Fibroblast of lung (primary cell): ENCODE measurements at places on chromosomes 5 and 9.

DNA sequence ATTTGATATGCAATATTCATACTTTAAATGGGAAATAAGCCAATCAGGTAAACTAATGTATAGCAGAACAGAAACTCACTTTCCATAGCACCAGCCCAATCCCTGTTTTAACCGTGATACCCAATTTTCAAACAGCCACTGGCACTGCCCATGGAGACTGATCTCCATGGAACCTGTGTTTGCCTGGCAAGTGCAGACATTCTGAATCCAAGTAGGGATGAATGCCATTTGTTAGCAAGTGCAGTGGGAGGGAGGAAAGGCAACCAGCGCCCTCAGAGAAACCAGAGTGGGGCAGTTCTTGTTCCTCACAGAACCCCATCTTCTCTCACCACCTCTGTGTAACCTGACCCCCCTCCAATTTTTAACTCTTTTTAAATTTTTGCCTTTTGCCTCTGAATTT lies 229.1 kb downstream of the CTNND2 start:
- no peak for DNase-seq
- H3K27me3 ChIP-seq, result no peaks in the 10 kb centered on the region
- H3K4me3 ChIP-seq, result no peak overlapping the region
- no peak overlapping the region for H3K27ac ChIP-seq

- H3K27ac ChIP-seq, result no peak overlapping the region
- H3K27me3 ChIP-seq, result no peaks in the 10 kb centered on the region
- H3K4me1 ChIP-seq, result no peaks in the 10 kb centered on the region
Measured at GRCh38 chr5:123813937-123814624, 302.1 kb downstream of the CSNK1G3 start.

GRCh38 chr9:136292591-136293448 lies 11.1 kb downstream of the CCDC187 start:
- H3K4me3 ChIP-seq, result no peak overlapping the region
- no peak for DNase-seq

GRCh38 chr5:82314964-82315758 lies 37.0 kb upstream of the RPS23 start:
- peak; percentile 86 for DNase-seq
- H3K27me3 ChIP-seq, result no peaks in the 10 kb centered on the region
- no peaks in the 10 kb centered on the region for H3K36me3 ChIP-seq
- no peaks in the 10 kb centered on the region for H3K4me1 ChIP-seq

DNA sequence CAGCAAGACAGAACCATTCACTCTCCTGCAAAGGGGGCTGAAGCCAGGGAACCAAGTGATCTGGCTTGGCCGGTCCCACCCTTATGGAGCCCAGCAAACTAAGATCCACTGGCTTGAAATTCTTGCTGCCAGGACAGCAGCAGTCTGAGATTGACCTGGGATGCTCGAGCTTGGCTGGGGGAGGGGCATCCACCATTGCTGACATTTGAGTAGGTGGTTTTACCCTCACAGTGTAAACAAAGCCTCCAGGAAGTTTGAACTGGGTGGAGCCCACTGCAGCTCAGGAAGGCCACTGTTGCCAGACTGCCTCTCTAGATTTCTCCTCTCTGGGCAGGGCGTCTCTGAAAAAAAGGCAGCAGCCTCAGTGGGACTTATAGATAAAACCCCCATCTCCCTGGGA lies 60.5 kb downstream of the TNFSF8 start:
- no peaks in the 10 kb centered on the region for H3K36me3 ChIP-seq
- DNase-seq, result no peak
- no peaks in the 10 kb centered on the region for H3K27me3 ChIP-seq

DNA sequence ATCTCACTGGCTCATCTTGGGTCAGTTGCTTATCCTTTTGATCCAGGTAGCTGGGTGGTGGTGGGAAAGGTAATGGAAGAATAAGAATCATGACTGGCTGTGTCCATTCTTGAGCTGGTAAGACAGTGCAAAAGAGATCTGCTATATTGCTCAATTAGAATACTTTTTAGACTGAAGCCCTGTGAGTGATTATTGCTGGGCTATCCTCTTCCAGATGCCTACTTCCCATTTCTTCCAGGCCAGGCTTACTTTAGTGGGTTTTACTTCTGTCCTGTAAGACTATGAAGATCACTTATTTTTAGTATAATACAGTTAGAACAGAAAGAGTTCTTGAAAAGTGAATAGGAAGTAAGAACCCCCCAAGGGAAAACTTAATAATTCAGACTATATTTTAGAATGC lies 7.2 kb downstream of the MARCHF6 start:
- H3K36me3 ChIP-seq, result no peaks in the 10 kb centered on the region
- no peak overlapping the region for H3K4me3 ChIP-seq

DNA sequence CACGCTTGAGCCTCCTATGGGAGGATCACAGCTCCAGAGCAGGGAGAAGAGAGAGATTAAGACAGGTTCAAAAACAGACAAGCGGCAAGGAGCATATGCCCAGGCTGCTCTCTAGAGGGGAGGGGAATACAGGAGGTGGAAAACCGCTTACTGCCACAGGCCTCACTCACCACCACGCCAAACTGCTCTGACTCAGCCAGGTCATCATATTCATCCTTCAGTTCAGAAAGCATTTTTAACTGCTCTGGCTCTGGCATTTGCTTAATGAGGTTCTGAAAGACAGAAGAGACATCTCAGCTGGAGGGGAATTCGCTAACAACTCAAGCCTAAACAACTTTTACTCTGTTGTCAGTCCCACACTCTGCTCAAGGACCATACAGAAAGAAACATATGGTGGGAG lies 40.1 kb downstream of the PCDHGC5 start:
- H3K27me3 ChIP-seq, result no peaks in the 10 kb centered on the region
- H3K4me1 ChIP-seq, result peaks cover 44% of the 10 kb centered on the region
- peak; percentile 81 for DNase-seq
- H3K4me3 ChIP-seq, result no peak overlapping the region
- peak overlapping the region; percentile 68 for H3K27ac ChIP-seq
- peaks cover 1% of the 10 kb centered on the region for H3K36me3 ChIP-seq

GRCh38 chr5:76517334-76517733 lies 105.9 kb downstream of the F2RL2 start:
- DNase-seq, result no peak
- H3K36me3 ChIP-seq, result no peaks in the 10 kb centered on the region
- no peak overlapping the region for H3K27ac ChIP-seq
- no peak overlapping the region for H3K4me3 ChIP-seq

DNA sequence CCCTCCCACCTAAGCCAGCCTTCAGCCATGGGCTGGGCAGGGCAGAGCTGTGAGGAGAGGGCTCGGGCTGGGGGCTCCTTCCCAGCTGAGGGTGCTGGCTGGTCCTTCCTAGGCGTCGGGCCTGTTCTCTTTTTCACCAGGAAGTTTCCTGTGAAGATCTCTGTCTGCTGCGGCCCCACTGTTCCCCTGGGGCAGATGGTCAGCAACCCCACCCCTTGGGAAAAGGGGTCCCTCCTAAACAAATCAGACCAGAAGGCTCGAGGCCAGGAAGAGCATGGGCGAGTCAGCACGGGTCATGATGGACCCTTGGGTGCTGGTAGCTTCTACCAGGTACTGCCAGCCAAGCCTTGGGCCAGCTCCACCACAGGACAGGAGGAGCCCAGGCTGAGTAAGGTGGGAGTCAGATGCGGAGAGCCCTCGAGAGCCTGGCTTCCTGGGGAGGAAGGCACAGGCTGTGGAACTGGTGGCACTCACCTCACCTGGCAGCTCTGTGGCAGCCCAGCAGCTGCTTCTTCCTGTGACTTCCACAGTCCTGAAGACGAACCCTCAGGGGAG lies 3.5 kb downstream of the CACNA1B start:
- no peaks in the 10 kb centered on the region for H3K4me1 ChIP-seq
- no peak overlapping the region for H3K27ac ChIP-seq
- H3K36me3 ChIP-seq, result no peaks in the 10 kb centered on the region
- DNase-seq, result no peak

DNA sequence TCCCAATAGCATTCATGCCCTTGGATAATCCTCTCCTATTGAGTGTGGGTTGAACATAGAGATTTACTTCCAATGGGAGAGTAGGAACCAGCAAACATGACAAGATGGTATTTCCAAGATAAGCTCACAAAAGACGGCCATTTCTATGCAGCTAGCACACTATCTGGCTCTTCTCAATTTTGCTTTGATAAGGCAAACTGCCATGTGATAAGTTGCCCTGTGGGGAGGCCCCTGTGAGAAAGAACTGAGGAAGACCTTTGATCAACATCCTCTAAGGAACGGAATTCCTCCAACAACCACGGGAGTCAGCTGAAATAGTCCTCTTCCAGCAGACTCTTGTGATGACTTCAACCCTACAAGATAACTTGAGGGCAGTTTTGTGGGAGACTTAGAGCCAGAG lies 211.9 kb upstream of the TRPM3 start:
- no peak for DNase-seq
- no peaks in the 10 kb centered on the region for H3K27me3 ChIP-seq
- H3K4me3 ChIP-seq, result no peak overlapping the region
- no peaks in the 10 kb centered on the region for H3K36me3 ChIP-seq
- H3K27ac ChIP-seq, result no peak overlapping the region
- no peaks in the 10 kb centered on the region for H3K4me1 ChIP-seq

- no peaks in the 10 kb centered on the region for H3K27me3 ChIP-seq
- H3K36me3 ChIP-seq, result no peaks in the 10 kb centered on the region
- no peaks in the 10 kb centered on the region for H3K4me1 ChIP-seq
- no peak for DNase-seq
- H3K4me3 ChIP-seq, result no peak overlapping the region
Measured at GRCh38 chr9:109272045-109272444, 48.8 kb downstream of the EPB41L4B start.

GRCh38 chr5:97106216-97106581 lies 36.2 kb downstream of the LIX1 start:
- H3K36me3 ChIP-seq, result no peaks in the 10 kb centered on the region
- H3K27me3 ChIP-seq, result peaks cover 2% of the 10 kb centered on the region
- H3K27ac ChIP-seq, result no peak overlapping the region
- H3K4me3 ChIP-seq, result no peak overlapping the region

GRCh38 chr5:124871303-124871702 lies 124.9 kb upstream of the ZNF608 start:
- peak; percentile 93 for DNase-seq
- H3K4me3 ChIP-seq, result no peak overlapping the region
- H3K27ac ChIP-seq, result no peak overlapping the region
- H3K27me3 ChIP-seq, result no peaks in the 10 kb centered on the region

- no peaks in the 10 kb centered on the region for H3K4me1 ChIP-seq
- peaks cover 9% of the 10 kb centered on the region for H3K27me3 ChIP-seq
- no peak overlapping the region for H3K4me3 ChIP-seq
- DNase-seq, result no peak
Measured at GRCh38 chr5:572398-573019, 39.6 kb upstream of the CEP72 start.
